ENCODE measurements at places on chromosomes 13 and 19.

- no peak for DNase-seq
Observed at GRCh38 chr13:52749419-52749818, 9.8 kb upstream of the CNMD start.

GRCh38 chr19:5973376-5973775 lies 4.6 kb downstream of the RANBP3 start:
- DNase-seq: no peak

GRCh38 chr19:42455621-42456081 lies 12.9 kb upstream of the CXCL17 start:
- no peak for DNase-seq

- peak; percentile 64 for DNase-seq
Observed at GRCh38 chr19:18590273-18591272, 2.0 kb downstream of the REX1BD start.

DNA sequence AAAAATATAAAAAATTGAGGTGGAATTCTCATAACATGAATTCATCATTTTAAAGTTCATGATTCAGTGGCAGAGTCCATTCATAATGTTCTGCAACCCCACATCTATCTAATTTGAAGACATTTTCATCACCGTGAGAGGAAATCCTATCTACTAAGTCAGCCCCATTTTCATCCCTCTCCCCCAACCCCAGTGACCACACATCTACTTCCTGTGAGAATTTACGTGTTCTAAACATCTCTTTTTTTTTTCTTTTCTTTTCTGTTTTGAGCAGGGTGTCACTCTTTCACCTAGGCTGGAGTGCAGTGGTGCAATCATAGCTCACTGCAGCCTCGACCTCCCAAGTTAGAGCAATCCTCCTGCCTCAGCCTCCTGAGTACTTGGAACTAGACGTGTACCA lies 17.5 kb downstream of the ATCAY start:
- no peak for DNase-seq

DNA sequence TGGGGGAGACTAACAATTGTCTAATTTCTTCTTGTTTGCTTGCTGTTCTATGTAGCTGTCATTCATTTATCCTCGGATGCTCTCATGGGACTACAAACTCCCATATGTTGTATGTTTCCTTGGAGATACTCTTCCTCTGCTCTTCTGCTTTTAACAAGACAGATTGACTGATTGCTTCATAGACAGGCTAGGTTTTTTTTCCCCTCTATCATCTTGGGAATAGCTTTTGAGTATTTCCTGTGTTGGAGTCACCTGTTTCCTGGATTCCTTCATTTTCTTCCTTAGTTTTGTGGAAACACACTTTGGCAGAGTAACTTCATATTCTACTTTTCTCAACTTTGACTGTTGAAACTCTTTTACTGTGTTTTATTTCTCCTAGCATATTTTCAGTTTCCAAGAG lies 27.6 kb downstream of the EDNRB start:
- DNase-seq: no peak

- peak; percentile 34 for DNase-seq
Observed at GRCh38 chr13:110448230-110448629, 113.3 kb downstream of the RAB20 start.

DNA sequence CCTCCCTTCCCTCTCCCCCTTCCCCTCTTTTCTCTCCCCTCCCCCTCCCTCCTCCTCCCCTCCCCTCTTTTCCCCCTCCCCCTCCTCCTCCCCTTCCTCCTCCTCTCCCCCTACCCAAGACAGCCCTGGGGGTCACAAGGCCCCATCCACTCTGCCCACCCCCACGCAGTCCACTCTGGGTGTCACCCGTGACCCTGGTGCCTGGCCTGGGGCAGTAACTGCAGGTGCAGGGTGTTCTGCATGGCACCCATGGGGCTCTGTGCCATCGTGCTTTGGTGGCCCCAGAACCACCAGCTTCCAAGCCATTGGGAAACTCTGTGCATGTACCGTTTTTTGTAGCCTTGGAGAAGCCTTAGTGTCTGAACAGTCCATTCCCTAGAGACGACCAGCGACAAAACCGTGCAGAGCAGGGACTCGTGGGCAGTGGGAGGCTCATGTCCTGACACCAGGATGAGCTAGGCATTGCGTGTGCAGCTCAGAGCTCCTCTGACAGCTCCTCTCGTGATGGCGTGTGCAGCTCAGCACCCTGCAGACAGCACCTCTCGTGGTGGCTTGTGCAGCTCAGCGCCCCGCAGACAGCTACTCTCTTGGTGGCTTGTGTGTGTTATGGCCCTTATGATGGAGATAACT lies 43.7 kb upstream of the F7 start:
- no peak for DNase-seq

GRCh38 chr19:43820098-43820883 lies 6.8 kb upstream of the ZNF283 start:
- no peak for DNase-seq

DNA sequence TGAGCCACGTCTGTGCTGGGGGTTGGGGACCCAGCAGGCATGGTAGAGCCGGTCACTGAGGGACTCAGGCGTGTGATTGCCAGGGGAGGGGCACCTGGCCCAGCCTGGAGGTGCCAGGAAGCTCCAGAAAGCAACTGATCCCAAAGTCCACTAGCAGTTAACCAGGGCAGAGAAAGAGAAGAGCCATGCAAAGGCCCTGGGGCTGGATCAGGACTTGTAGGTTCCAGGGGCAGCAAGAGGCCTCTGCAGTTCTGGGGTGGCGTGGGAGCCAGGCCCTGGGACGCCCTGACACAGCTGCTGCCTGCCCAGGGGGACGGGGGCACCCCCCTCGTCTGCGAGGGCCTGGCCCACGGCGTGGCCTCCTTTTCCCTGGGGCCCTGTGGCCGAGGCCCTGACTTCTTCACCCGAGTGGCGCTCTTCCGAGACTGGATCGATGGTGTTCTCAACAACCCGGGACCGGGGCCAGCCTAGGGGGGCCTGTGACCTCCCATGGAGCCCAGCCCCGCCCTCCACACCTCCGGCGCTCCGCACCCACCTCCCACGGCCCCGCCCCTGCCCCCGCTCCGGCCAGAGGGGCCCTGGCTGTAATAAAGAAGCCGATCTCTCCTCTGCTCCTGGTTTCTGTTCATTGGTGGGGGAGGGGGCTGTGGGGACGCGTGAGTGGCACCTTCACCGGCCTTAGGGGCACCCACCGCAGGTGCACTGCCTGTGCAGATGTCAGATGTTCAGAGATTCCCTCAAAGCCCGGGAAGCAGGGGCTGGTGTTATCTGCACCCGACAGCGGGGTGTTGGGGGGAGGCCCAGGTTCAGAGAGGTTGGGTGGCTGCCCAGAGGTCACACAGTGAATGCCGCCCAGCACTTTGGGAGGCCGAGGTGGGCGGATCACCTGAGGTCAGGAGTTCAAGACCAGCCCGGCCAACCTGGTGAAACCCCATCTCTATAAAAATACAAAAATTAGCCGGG lies 4.1 kb downstream of the AZU1 start:
- DNase-seq: no peak

GRCh38 chr13:93224535-93224934 lies 2.1 kb upstream of the GPC6 start:
- no peak for DNase-seq

DNA sequence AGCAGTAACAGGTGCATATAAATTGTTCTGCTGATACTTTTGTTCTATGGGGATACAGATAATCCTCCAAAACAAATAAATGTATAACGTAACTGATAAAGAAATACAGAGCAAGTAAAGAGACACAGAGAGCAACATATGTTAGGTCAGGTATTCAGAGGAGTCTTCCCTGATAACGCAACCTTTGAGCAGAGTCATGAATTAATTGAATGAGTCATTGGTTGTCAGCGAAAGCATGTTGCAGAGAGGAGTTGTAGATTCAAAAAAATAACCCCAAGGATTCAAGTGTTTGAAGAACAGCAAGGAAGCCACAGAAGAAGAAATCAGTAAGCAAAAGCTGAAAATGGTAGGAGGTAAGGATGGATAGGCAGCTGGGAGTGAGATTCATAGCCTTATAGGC lies 245.2 kb downstream of the TBC1D4 start:
- DNase-seq: no peak

- peak; percentile 62 for DNase-seq
Observed at GRCh38 chr19:47013041-47013517, 6.6 kb upstream of the NPAS1 start.

- no peak for DNase-seq
Observed at GRCh38 chr13:69946511-69946910, 161.1 kb upstream of the ATXN8OS start.

- no peak for DNase-seq
Observed at GRCh38 chr19:28530406-28531035, 682.4 kb downstream of the UQCRFS1 start.

- no peak for DNase-seq
Observed at GRCh38 chr13:48040896-48041295, 3.4 kb downstream of the NUDT15 start.

- DNase-seq: no peak
Observed at GRCh38 chr19:33197591-33198000, 3.5 kb downstream of the LRP3 start.

- DNase-seq: no peak
Observed at GRCh38 chr19:5642204-5642603, 19.3 kb downstream of the SAFB start.

DNA sequence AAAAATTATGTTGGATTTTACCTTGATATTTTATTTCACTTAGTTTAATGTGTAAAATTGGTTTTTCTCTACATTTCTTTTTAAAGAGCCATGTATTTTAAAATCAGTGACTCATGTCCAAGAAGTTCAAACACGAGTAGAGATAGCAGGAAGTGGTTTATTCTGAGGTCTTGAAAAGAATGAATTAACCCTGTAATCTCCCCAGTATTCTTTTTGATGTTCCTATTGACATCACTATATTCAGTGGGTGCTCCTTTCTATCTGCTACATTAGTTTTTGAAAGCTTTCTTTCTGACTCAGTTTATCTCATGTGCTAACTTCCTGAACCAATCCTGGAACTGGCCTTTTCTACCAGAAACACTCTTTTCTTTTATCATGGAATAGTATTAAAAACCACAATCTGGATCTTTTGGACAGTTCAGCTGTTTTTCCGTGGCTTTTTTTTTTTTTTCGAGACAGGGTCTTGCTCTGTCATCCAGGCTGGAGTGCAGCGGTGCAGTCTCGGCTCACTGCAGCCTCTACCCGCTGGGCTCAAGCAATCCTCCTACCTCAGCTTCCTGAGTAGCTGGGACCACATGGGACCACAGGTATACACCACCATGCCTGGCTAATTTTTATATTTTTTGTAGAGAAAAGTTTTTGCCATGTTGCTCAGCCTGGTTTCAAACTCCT lies 114.9 kb downstream of the PCCA start:
- no peak for DNase-seq

DNA sequence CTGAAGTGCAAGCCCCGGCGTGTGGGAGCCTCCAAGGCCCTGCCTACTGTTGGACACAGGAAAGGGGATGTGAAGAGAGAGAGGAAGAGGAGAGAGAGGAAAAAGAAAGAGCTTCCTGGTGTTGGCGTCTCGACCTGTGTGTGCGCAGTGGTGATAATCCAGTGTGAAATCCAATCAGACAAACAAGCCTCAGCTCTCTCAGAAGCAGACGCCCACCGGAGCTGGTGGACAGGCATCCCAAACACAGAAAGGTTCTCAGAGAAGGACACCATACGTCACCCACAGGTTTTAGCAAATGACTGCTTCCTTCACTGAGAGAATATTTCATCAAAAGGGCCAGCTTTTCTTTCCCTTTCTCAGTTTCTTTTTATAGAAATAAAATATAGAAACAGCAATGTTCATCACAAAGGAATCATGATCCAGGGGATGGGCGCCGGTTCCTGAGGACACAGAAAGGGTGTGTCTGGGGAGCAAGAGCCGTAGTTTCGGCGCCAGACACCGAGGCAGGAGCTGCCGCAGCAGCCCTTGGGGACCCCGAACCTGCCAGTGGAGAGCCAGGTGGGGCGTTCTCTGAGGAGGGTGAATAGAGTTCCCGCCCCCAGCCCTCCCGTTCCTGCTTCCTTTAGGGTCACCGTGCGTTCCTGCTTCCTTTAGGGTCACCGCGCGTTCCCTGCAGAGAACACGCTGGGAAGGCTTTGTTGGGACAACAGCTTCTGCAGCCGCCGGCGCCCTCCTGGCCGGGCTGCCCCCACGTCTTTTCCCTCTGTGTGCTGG lies 145.8 kb upstream of the SOX1 start:
- no peak for DNase-seq
